NCI-H2171 (cell line): ENCODE measurements at places on chromosomes 13 and 19.

GRCh38 chr13:107821492-107821891 lies 393.8 kb downstream of the LIG4 start:
- DNase-seq = no peak

- no peak for DNase-seq
These were observed 195.6 kb downstream of the GPC5 start for GRCh38 chr13:91594061-91594460.

- DNase-seq = no peak
These were observed 2.4 kb downstream of the LIN7B start for GRCh38 chr19:49116544-49116943.

- DNase-seq = no peak
These were observed 1379.8 kb upstream of the MIR17HG start for GRCh38 chr13:89967701-89968100.

- DNase-seq = no peak
These were observed 451.7 kb downstream of the PCDH9 start for GRCh38 chr13:66778461-66778860.

GRCh38 chr13:112225429-112226090 lies 150.6 kb upstream of the SPACA7 start:
- DNase-seq = no peak

DNA sequence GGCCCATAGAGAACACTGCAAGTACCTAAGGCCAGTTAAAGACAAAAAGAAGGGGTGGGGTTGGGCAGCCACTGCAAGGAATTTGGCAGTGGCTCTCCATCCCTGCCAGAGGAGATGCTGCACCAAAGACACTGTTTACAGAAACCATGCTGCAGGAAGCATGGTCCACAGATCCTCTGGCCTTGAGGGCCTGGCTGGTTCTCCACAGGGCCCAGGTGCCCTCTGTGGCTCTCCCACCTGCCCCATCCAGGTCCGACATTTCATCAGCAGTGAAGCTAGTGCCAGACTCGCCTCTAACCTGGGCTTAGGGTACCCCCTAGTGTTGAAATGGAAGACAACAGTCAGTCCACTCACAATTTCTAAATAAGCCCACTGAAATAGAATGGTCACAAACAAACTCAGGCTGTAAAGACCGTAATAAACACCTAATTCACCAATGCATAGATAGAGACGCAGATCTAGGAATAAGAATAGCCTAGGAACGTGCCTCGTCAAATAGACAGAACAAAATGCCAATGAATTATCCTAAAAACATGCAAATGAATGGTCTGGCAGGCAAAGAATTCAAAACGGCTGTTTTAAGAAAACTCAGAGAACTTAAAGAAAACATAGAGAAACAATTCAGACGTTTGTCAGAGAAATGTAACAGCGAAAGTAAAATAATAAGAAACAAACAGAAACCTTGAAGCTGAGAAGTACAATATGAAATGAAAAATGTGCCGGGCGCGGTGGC lies 23.3 kb downstream of the LYPD4 start:
- peak; percentile 3 for DNase-seq

DNA sequence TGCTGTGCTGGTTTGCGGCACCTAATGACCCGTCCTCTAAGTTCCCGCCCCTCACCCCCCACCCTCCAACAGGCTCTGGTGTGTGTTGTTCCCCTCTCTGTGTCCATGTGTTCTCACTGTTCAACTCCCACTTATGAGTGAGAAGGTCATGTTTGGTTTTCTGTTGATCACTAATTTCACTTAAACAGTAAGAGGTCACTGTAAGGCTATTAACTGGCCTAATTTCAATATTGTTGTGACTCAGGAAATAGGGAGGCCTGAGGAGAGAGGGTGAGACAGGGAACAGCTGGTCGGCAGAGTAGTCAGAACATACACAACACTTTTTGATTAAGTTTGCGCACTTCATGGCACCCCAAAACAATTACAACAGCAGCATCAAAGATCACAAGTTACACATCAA lies 15.6 kb downstream of the TUBGCP3 start:
- no peak for DNase-seq

GRCh38 chr19:33524024-33524664 lies 2.6 kb upstream of the PEPD start:
- no peak for DNase-seq

DNA sequence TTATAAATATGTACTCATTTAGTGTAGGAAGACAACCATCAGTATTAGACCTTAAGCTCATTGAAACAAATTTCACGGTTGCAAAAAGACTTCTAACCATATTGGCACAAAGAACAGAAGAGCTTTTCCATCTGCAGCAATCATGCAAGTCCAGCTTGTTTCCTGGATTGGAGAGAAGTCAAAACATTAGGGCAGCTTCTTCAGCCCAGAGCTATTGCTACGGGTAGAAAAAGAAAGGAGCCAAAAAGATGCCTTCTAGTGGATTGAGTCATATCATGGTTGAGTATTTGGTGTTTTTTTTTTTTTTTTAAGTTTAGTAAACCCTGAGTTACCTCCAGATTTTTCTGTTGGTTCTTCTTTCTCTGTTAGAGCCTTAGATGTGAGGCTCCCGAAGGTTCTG lies 99.8 kb downstream of the WDFY2 start:
- no peak for DNase-seq

- no peak for DNase-seq
These were observed 9.9 kb upstream of the FPR3 start for GRCh38 chr19:51784922-51785690.

DNA sequence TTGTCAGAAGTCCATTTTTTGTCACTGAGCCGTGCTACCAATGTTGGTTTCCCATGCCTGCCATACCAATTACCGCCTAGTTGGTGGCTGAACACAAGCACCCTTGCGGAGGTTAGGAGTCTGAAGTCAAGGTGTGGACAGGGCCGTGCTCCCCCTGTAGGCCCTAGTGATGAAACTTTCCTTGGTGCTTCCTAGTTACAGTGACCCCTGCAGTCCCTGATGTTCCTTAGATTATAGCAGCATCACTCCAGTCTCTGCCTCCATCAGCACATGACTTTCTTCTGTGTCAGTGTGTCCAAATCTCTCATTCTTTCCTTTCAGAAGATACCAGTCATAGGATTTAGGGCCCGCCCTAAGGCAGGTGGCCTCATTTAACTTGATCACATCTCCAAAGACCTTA lies 99.0 kb downstream of the MYO16 start:
- DNase-seq = no peak

DNA sequence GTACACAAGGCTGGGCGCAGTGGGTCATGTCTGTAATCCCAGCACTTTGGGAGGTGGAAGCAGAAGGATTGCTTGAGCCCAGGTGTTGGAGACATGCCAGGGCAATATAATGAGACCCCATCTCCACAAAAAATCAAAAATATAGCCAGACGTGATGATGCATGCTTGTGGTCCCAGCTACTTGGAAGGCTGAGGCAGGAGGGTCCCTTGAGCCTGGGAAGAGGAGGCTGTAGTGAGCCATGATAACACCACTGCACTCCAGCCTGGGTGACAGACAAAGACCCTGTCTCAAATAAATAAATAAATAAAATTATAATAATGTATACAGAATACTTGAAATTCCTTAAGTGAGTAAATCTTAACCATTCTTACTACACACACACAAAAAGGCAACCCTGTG lies 127.7 kb downstream of the SPRY2 start:
- DNase-seq = no peak

DNA sequence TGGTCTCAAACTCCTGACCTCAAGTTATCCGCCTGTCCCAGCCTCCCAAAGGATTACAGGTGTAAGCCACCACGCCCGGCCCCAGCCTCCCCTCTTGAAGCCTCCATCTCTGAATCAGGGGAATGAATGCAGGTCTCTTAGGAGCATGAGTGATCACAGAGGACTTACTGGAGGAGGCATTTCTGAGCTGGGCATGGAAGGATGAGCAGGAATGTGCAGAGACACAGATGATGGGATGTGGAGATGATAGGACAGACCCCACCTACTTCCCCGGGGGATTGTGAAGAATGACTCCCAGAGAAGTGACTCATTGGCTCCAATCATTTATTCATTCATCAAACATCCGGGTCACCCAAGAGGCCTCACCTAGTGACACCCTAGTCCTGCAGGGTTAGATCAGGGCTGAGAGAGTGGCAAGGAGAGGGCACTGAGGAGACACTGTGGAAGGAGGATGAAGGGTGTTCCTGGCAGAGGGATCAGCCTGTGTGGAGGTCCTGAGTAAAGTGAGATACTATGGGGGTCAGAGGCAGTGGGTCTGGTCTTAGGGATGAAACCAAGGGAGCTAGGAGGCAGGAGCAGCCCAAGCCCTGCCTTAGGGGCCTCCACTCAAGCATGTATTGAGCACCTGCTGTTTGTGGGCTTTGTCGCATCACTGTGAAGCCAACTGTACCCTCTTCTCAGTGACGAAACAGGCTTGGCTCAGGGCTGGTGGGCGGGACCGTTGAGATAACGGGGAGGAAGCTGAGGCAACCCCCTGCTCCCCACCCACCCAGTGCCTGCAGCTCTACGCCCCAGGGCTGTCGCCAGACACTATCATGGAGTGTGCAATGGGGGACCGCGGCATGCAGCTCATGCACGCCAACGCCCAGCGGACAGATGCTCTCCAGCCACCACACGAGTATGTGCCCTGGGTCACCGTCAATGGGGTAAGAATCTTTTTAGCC lies 3.0 kb downstream of the IFI30 start:
- no peak for DNase-seq

GRCh38 chr13:97117388-97117910 lies 104.7 kb upstream of the MBNL2 start:
- no peak for DNase-seq

DNA sequence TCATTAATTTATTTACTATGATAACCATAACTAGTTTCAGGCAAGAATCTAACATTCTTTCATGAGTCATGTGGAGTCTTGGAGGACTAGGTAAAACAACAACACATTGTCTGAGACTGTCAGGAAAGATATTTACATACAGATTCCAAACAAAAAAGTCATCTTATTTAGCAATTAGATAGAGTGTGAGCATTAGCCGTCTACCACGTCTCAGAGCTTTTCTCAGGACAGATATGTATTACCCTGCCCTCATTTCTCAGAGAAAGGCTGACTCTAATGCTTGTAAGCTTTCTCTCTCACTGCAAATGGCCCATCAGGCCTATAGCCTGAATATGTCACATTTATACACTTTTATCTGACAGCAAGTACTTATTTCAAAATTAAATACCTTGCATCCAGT lies 312.1 kb upstream of the PCDH20 start:
- DNase-seq = no peak

DNA sequence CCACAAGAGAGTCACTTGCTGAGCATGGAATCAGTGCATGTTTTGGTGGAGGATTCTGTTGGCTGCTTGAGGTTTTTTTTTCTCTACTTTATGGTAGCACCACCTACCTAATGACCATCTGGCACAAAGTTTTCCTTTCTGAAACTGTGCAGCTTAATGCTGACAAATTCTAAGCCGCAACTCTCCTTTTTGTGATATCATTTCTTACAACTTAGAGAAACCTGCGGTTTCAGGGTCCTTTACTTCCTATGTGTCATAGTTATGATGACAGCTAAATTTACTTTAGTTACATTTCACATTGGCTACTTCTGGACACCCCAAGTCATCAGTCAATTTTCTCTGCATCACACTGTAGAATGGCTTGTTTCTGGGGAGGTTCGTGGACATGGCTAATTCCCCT lies 115.4 kb upstream of the TMTC4 start:
- DNase-seq = peak; percentile 25

DNA sequence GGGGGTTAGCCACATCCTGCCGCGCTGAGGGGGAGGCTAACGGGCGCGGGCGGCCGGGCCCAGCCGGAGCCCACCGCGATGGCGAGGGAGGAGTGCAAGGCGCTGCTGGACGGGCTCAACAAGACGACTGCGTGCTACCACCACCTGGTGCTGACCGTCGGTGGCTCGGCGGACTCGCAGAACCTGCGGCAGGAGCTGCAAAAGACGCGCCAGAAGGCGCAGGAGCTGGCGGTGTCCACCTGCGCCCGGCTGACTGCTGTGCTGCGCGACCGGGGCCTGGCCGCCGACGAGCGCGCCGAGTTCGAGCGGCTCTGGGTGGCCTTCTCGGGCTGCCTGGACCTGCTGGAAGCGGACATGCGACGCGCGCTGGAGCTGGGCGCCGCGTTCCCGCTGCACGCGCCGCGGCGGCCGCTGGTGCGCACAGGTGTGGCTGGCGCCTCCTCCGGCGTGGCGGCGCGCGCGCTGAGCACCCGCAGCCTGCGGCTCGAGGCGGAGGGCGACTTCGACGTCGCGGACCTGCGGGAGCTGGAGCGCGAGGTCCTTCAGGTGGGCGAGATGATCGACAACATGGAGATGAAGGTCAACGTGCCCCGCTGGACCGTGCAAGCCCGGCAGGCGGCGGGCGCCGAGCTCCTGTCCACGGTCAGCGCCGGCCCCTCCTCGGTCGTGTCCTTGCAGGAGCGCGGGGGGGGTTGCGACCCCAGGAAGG lies 692 bp downstream of the RGS9BP start:
- no peak for DNase-seq

DNA sequence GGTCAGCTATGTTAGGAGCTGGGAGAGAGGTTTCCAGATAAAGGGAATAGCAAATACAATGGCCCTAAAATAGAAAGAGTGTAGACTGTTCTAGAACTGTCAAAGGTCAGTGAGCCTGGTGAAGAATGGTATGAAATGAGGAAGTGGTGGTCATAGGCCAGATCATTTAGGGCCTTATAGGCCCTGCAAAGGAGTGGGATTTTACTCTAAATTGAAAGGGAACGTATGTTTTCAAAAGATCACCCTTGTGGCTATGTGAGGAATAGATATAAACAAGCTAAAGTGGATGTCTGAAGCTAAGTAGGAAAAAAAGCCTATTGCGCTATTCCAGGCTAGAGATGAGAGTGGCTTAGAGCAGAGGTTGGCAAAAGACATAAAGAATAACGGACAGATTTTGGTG lies 70.7 kb upstream of the TDRD3 start:
- DNase-seq = no peak

GRCh38 chr13:36769545-36769944 lies 49.5 kb upstream of the RFXAP start:
- DNase-seq = no peak

DNA sequence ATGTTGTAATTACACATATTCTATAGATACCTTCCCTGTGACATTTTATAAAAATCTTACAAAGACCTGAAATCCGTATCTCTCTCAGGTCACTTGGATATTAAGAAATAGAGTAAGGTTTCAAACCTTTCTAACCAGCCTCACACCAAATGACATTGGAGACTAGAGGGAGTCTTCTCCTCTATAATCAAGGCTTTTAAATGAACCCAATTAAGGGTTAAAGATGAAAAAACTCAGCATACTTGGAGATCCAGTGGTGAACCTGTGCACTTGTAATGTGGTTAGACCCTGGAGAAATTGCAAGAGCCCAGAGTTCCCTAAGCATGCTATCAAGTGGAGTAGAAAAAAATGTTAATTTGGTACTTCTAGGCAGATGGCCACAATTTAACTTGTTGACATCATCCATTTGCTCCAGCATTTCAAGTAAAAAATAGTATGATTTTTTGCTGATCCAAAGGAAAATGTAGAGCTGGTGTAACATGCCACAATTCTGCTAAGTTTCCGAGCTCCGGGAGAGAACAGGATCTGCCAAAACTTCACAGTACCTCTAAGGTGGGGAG lies 554.1 kb upstream of the MIR17HG start:
- no peak for DNase-seq

DNA sequence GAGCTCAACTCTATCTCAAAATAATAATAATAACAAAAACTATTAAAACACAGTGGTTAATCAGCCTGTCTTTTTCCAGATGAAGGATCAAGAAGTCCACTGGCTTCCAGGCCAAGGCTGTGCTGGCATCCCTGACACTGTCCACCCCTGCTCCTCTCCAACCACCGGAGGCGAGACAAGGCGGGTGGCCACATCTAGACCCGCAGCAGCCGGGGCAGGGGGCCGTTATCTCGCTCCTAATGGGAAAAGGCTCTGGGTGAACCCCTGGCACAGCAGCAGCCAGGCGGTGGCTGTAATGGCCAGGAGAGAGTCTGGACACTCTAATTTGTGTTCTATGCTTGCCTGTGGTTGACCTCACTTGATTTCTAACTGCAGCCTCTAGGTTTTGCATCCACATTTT lies 158.0 kb upstream of the SOX1 start:
- no peak for DNase-seq
